ENCODE measurements at places on chromosomes 5 and 9. TPM values are rescaled to one million over a fixed set of nuclear protein-coding genes. Genes with fewer than 3 reads are reported as not detected.

The PRSS3 gene
- total RNA-seq: 10.7 TPM

The ATP10B gene
- total RNA-seq: not detected

The SLC35D2 gene
- 28.4 TPM for total RNA-seq

The GPRIN1 gene
- 9.3 TPM for total RNA-seq

The LCN2 gene
- not detected for total RNA-seq

The OTULINL gene
- total RNA-seq: 0.42 TPM

The GPR150 gene
- 0.31 TPM for total RNA-seq

The SYK gene
- not detected for total RNA-seq

The FGF18 gene
- not detected for total RNA-seq

The FRMPD1 gene
- not detected for total RNA-seq

The FOXD4L3 gene
- not detected for total RNA-seq

The KCNMB1 gene
- total RNA-seq: 0.29 TPM

The ANKRD18B gene
- 12.2 TPM for total RNA-seq

The OCLN gene
- 18.2 TPM for total RNA-seq

The PRELID2 gene
- total RNA-seq: 14.9 TPM

The SPINK7 gene
- not detected for total RNA-seq

The OGN gene
- total RNA-seq: not detected

The TAF1L gene
- total RNA-seq: not detected

The IL6ST gene
- total RNA-seq: 361 TPM

The KCNT1 gene
- not detected for total RNA-seq

The C5orf58 gene
- not detected for total RNA-seq

The GABRG2 gene
- total RNA-seq: not detected

The IL5 gene
- total RNA-seq: not detected

The FYB1 gene
- total RNA-seq: 0.44 TPM

The SPARC gene
- total RNA-seq: 3,114 TPM

The SLCO4C1 gene
- not detected for total RNA-seq

The PCDHB1 gene
- not detected for total RNA-seq

The SEC16A gene
- 80.6 TPM for total RNA-seq

The SOHLH1 gene
- not detected for total RNA-seq

The ANKDD1B gene
- 0.65 TPM for total RNA-seq

The CEMIP2 gene
- total RNA-seq: 44.3 TPM

The ASPN gene
- total RNA-seq: not detected

The FGF1 gene
- not detected for total RNA-seq

The PTPN3 gene
- total RNA-seq: not detected

The SLC25A2 gene
- total RNA-seq: 0.39 TPM

The LARP1 gene
- total RNA-seq: 227 TPM

The SH3PXD2B gene
- 66.3 TPM for total RNA-seq

The SPATA6L gene
- total RNA-seq: 1.5 TPM

The MCCC2 gene
- total RNA-seq: 28.6 TPM

The CAMK4 gene
- 8.2 TPM for total RNA-seq

The CER1 gene
- not detected for total RNA-seq

The PCDHB5 gene
- total RNA-seq: 0.28 TPM

The GMCL2 gene
- total RNA-seq: not detected

The C9orf152 gene
- total RNA-seq: not detected

The EFNA5 gene
- total RNA-seq: 22.6 TPM

The OSMR gene
- total RNA-seq: 12.8 TPM

The CDKN2B-AS1 gene
- 2.4 TPM for total RNA-seq

The HTR4 gene
- total RNA-seq: not detected

The CDX1 gene
- total RNA-seq: not detected

The SMC5 gene
- total RNA-seq: 24.3 TPM

The FBP2 gene
- total RNA-seq: not detected

The INSL6 gene
- total RNA-seq: not detected

The ADAMTSL2 gene
- not detected for total RNA-seq

The CAPSL gene
- not detected for total RNA-seq

Measured in endothelial cell of umbilical vein (primary cell).